ENCODE measurements at places on chromosomes 7 and 10.

DNA sequence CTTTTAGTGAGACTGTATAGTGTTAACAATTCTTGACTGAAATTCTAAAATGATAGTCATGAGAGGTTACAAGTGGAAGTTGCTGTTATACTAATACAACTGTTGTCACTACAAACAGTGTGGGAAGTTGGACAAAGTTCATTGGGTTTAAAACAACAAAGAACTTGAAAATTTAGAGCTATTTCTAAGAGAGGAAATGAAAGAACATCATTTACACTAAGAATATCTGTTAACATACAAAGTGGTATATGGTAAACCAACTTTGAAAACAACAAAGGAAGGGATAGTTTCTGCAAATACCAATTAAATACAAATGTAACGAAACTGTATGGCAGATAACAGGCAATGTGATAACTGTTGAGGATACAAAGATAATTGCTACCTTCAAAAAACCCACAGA is 11.6 kb downstream of the MTPN start:
- DNase-seq: no peak

DNA sequence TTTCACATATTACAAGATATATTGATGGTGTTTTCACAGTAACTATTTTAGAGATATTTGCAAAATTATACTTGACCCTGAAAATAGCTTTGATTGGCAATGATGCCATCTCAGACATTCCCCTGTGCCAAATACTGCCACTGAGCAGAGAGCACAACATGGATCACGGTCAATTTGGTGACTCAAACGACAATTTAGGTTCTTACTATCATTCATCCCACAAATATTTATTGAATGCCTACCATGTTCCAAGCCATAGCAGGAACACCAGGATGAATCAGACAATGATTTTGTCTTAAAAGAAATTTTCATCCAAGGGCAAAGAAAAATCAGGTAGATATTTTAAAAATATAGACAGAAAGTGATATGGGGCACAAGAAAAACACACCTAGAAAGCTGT is 153.2 kb upstream of the ADO start:
- no peak for DNase-seq

- no peak for DNase-seq
These were observed 311.4 kb upstream of the AKR1E2 start for GRCh38 chr10:4514445-4515108.

DNA sequence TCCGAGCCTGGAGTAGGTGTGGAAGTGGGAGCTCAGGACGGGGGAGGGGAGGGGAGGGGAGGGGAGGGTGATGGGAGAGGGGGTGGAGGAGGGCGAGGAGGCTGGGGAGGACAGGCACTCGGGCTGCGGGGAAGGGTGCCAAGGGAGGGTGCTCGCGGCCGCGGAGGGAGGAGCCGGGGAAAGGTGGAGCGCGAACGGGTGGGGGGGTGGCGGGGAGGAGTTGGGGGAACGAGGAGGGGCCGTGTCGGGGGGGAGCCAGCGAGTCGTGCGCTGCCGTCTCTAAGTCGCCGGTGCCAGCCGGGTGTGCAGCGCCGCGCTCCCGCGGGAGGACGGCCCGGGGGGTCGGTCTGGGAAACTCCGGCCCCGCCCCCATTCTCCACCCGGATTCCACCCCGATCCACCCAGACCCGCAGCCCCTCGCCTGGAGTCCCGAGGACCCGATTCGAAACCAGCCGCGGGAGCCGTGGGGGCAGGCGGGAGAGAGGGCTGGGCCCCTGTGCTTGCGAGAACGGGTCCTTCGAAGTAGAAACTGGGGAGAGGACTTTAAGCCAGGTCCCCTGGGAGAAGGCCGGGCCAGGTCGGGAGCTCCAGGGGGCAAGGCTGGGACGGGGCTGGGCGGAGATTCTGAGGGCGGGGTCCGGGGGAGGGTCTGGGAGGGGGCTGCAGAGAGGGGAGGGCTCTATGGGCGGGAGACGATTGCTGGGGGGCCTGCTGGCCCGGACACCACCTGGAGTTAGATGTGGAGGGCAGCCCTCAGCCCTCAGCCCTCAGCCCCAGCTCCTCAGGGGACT is at the start of gene ZNF467:
Gene ZNF467, minus strand, starts transcription at position 143 of the 791 bp plus-strand sequence. CDS start 2,556 bp downstream, outside the sequence.
- no peak for DNase-seq

GRCh38 chr10:119703903-119704508 is 21.8 kb upstream of the INPP5F start:
- DNase-seq: no peak

DNA sequence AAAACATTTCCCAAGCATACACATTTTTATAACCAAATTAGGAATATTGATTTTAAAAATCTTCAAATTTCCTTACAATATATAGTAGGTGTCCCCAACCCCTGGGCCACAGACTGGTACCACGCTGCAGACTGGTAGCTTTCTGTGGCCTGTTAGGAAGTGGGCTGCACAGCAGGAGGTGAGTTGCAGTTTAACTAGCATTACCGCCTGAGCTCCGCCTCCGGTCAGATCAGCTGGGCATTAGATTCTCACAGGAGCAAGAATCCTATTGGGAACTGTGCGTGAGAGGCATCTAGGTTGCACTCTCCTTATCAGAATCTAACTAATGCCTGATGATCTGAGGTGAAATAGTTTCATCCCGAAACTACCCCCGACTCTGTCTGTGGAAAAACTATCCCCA is 62.1 kb downstream of the ZWINT start:
- no peak for DNase-seq

DNA sequence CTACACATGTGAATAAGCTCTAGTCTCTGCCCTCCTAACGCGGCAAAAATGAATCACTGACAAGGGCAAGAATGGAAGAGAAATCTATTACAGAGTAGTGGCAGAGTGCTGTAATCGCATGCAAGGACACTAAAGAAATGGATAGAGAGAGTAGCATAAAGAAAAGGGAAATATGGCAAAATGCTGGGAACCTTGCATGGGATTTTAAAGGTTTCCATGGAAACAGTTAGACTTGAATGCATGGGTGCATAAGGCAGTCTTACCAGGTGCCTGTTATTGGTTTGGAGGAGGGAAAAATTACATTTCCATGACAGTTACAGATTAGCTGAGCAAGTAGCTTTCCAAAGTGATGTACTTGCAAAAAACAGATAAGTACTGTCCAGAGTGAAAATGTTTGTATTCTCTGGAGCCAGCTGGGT is 233.4 kb downstream of the PTN start:
- DNase-seq: no peak

DNA sequence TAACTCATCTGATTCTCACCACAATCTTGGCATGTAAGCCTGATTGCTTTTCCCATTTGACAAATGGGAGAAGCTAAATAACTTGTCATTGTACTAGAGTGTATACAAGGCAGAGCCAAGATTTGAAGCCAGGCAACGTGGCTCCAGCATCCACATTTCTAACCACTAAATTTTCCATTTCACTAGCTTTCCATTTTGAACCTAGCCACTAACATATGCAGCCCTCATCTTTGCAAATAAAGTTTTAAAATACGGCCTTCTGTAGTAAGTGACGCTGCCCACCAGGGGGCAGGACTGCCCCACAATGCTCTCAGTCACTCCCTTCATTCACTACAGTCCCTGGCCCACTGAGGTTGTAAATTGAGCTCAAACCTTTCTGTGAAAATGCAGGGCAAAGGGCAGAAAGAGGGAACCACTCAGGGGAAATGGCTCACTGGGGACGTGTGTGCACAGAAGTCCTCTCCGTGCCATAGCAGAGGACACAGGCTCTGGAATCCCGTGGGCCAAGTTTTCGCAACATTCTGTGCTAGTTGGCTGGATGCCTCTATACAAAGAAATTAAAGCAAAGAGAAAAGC is 315.7 kb downstream of the TNS3 start:
- DNase-seq: peak; percentile 56

GRCh38 chr10:17098012-17098411 is 31.6 kb downstream of the CUBN start:
- DNase-seq: no peak

DNA sequence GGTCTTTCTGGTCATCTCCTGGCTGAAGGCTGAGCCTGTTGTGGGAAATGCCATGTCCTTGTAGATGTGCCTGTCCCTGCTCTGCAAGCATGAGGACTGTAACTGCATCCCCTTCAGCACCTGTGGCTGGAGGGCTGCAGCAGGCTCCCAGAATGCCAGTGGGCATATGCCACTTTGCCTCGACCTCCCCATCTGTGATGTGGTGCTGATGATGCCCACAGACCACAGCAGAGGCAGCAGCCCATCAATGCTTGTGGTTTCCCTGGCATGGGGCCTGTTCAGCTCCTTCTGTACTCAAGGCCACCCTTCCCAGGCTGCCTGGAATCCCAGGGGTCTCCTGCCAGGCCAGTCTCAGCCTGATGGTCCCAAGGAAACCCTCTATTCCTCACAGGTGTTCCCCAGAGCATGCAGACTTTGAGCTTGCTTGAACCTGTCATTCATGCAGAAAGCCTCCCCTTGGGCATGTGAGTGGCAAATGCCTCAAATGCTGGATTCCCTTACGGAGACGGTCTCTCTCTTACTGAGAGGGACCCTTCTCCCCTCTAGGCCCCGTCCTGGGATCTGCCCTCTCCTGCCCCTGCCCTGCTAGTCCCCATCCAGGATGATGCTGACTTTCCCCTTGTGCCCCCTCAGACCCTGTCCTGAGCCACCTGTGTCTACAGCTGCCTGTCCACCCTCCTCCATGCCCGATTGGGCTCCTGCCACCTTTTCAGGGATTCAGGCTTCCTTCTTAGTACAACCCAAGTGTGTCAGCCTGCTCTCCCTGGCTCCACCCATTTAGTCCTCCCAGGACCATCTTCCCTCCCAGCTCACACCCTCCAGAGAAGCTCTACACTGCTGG is 50.9 kb upstream of the ANTXRL start:
- DNase-seq: no peak

- DNase-seq: no peak
These were observed 10.7 kb downstream of the HBP1 start for GRCh38 chr7:107179326-107180164.

DNA sequence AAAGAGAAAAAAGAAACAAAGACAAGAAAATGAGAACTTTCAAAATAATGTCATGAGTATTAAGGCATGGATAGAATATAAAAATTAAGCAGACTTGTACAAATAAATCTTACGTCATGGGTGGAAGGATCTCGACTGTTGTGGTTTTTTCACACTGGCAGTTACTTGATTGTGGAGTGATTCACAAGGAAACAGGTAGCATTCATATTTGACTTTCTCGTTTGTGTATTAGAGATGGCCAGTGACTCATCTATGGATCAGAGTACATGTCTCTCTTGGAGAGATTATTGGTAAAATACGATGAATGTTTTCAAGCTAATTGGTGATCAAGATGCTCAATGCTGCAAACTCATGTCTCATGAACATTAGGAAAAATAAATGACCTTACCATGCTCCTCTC is 564.3 kb downstream of the GATA3 start:
- no peak for DNase-seq

DNA sequence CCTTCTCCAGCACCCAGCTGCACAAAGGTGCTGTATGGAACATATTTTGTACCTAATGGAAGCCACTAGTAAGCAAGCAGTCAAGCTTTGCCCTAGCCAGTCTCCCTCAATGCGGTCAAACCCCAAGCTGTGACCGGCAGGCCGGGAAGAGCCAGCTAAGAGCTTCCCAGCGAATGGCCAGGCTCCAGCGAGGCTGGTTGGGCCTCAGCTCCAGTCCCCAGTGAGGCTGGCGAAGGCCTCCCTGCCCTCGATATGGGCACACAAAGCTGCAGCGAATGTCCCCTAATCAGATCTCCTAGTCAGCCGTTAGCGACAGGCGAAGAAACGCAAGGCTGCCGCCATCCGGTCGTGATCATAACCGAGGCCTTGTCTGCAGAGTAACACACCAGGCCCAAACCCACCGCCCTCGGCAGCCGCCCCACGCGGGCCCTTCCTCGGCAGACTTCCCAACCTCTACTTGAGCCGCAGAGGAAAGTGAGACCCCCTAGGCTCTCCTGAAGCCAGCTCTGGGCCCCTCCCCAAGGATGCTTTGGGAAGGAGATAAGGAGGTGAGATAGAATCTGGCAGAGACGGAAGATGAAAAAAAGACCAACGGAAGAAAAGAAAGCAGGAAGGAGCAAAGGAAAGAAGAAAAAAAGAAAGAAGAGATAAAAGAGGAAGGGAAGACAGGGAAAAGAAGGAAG is 3.1 kb upstream of the HOXA9 start:
- DNase-seq: no peak

DNA sequence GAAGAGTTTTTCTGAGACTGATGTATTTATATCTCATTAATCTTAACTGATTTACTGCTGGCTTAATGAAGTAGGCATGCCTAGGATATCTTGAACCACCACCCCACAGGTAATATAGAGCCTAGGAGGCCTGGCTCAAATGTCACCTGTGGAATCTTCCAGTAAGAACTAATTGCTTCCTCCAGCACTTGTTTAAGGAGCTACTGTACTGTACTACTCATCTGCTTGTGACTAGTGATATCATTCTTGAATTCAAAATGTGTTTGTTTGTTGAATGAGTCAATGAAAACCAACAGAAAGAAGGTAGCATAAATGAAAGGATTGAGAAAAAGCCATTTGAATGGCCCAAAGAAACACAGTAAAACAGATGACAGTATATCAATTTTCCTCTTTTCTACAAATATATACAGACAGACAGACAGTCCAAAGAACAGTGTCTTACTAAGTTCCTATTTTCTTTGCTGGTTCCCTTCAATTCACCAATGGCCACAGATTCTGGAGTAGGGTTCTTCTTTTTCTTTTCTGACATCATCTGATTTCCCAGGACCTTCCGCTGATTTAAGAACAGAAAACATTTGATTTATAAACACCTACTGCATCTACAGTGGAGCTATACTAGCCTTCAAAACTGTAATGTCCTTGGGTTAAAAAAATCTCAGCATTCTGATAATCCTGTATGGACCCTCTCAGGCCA is 43.7 kb upstream of the SLIT1 start:
- no peak for DNase-seq

- DNase-seq: no peak
These were observed 270.2 kb downstream of the FRMD4A start for GRCh38 chr10:14060320-14061070.

- no peak for DNase-seq
These were observed 44.6 kb downstream of the TAX1BP1 start for GRCh38 chr7:27784399-27785053.

DNA sequence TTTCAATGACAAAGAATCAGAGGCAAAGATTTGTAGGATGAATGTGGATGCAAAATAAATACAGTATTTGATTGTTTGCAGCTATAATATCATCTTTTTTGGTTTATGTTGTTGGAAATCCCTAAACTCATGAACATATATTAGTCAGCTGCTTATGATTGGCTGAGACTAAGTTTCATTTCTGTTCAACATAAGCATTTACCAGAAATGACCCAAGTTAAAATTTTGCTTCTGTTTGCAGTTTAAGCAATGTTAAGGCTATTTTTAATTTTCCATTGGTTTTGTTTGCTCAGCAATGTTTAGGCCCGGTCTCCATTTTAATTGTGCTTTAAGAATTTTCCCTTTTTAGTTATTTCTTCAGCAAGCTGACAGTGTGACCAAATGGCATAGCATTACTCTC is 22.0 kb downstream of the GIMAP6 start:
- DNase-seq: no peak

GRCh38 chr10:77513781-77514331 is 123.8 kb downstream of the KCNMA1 start:
- DNase-seq: no peak

- DNase-seq: no peak
These were observed 143.8 kb downstream of the KCNMA1 start for GRCh38 chr10:77493851-77494261.

- DNase-seq: no peak
These were observed 21.7 kb upstream of the MACC1 start for GRCh38 chr7:20238754-20239324.

All from right renal cortex interstitium (tissue), 3 donors.